Hippocampal formation (tissue), 2 donors: ENCODE measurements at places on chromosomes 3 and 15.
A peak's percentile ranks its signal among the peaks of the same experiment; 100 is the strongest.

DNA sequence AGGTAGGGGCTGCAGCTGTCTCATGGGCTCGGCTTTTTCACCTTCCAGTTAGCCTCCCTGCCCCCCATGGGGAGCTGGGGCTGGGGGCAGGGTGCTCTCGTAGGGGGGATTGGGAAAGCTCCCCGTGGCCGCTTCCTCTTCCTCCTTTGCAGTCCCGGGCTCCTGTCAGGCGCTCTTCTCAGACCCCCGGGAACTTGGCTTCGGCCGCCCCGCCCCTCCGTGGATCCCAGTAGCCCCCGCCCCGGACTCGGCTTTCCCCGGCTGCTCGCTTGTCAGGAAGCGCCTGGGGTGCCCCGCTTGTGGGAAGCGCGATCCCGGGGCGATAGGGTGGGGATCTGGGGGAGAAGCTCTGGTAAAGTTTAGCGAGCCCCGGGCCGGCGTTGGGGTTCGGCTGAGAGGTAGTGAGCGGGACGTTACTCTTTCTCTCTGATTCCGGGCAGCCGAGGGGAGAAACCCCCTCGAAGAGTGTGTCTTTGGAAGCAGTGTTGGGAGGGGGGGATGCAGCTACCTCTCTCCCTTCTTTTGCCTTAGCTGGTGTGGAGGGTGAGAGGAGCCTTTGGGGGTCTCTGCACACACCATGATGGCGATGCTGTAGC, 611 bp downstream of the PIAS1 start:
- DNase-seq: peak; percentile 18

DNA sequence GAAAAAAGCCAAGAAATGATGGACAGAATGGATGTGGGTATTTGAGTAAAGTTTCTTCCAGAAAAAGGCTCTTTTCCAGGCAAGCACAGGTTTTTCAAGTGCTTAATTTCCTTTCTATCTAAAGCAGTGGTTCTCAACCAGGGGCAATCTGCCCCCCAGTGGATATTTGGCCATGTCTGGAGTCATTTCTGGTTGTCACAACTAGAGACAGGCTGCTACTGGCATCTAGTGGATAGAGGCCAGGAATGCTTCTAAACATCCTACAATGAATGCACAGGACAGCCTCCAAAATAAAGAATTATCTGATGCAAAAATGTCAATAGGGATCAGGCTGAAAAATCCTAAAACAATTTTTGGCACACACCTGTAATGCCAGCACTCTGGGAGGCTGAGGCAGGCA, 23.9 kb downstream of the SEC22C start:
- DNase-seq: no peak

DNA sequence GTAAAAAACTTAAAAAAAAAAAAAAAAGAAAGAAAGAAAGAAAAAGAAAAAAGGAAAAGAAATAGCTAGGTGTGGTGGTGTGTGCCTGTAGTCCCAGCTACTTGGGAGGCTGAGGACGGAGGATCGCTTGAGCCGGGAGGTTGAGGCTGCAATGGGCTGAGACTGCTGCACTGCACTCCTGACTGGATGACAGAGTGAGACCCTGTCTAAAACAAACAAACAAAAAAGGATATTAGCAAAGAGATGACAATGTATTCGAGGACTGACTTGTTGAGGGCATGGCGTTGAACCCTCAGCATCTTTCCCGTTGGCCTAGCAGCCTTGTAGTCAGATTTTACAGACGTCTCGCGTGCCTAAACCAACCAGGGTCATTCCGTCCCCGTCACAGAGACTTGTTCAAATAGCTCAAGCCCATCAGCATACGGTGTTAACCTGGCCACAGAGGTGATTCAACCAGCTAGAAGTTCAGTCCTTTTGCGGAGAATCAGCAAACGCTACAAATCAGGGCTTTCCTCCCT, 528 bp upstream of the NIT2 start:
- DNase-seq: no peak

DNA sequence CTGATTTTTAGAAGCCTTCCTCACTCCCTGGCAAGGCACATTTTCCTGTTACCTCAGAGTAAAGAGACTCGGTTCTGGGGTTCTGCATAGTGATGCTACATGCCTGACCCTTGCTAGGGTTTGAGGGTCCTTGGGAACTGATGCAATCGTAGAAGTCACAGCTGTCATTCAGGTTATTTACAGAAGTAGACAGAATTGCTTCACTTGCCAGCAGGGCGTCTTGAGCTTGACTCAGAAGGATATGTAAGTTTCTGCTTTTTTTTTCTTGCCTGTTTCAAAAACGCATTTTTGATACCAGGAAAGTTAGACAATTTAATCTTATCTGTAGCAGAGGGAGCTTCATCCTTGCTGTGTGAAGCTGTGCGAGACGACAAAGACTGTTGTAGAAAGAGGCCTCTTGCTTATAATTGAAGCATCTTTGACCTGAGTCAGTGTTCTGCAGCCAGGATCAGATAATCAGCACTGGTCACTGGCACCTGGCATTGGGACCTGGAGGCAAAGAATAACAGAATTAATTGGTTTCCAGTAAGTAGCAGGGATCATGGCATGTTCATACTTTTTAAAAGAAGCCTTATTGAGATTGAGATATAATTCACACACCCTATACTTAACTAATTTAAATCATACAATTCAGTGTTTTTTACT, 24.8 kb downstream of the CACNA1D start:
- no peak for DNase-seq

GRCh38 chr15:68687136-68687735, 108.4 kb downstream of the CORO2B start:
- no peak for DNase-seq

DNA sequence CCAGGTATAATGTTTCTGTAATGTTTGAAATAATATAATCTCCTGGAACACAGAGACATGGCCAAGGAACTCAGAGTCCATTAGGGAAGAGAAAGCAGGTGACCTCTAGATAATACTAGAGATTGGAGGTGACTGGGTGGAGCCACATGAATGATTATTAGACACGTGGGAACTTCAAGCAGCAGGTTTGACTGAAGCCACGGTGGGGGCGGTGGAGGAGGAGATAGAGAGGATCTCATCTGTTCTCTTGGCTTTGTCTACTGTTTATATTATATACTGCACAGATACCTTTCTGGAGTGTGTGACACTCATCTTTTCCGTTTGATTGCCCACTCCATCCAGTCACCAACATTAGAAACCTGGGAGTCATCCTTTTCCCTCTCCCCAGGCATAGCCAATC, 33.7 kb downstream of the KIF7 start:
- DNase-seq: no peak

GRCh38 chr3:155218462-155218861, 75.0 kb downstream of the STRIT1 start:
- no peak for DNase-seq

GRCh38 chr3:144868506-144868905, 896.9 kb downstream of the DIPK2A start:
- no peak for DNase-seq

- no peak for DNase-seq
Measured at GRCh38 chr3:168162172-168162571, 66.4 kb upstream of the GOLIM4 start.

DNA sequence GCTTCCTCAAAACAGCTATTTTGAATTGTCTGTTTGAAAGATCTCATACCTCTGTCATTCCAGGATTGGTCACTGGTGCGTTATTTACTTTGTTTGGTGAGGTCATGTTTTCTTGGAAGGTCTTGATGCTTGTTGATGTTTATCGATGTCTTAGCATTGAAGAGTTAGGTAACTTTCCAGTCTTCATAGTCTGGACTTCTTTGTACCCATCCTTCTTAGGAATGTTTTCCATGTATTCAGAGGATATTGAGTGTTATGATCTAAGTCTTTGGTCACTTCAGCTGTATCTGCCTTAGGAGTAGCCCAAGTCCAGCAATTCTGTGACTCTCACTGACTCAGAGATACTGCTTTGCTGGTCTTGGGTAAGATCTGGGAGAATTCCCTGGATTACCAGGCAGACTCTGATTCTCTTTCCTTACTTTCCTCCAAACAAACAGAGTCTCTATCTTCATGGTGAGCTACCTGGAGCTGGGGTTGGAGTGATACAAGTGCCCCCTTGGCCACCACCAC, 398.6 kb downstream of the ZIC4 start:
- DNase-seq: no peak

DNA sequence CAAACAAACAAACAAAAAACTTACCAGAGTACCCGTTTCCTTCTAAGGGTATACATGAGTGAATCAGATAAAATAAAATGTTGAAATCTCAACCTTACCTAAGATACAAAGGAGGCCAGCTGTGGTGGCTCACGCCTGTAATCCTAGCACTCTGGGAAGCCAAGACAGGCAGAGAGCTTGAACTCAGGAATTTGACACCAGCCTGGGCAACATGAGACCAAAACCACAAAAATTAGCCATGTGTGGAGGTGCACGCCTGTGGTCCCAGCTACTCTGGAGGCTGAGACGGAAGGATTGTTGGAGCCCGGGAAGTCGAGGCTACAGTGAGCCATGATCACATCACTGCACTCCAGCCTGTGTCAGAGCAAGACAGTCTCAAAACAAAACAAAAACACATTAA, 11.0 kb upstream of the FAM219B start:
- DNase-seq: no peak

GRCh38 chr3:187694801-187695200, 7.6 kb downstream of the RTP2 start:
- DNase-seq: no peak

GRCh38 chr3:148128136-148128535, 569.6 kb upstream of the AGTR1 start:
- DNase-seq: no peak

DNA sequence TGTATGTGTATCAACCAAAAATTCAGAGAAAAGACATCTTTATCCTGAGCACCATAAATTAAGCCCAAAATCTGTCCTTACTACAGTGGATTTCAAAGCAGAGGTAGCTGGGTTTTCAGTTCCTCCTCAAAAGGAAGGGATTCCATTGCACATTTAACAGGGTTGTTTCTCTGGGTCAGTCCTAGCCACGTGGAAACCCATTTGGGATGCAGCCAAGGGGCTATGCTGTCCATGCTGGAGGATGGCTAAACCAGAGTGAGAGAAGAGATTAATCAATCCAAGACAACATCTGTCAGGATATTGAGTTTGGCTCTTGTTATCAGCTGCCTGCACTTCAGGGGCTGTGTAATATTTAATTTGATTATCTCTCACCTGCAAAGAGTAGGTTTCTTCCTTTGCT, 28.1 kb downstream of the LSAMP start:
- no peak for DNase-seq

DNA sequence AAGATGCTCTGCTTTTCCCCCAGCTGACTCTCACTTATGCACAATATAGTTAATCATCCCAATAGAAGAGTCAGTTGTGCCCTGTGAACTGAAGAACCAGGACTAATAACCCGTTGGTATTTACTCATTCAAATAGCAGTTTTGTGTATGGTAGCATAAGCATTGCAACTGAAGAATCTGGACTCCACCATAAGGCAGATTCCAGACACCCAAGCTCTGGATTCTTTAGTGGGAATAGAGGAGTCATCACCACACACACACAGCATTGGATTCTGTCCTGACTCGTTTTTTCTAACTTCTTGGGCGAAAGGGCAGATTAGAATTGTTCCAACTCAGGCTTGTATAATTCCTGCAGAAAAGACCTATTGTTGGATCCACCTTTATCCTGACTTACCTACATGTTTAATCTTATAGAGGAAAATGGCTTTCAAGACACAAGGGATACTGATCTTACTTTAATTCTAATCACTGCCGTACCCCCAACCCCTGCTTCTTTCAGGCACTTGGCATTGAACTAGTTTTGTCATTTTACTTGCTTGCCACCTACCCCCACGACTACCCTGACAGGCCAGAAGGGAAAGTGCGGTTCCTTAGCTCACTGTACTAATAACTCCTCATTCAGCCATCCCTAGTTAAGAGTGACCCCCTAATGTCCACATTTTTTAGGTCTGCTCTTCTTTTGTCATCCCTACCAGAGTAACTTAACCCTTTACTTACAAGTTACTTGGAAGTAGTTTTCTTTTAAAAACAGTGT, 42.3 kb downstream of the NKIRAS1 start:
- no peak for DNase-seq

DNA sequence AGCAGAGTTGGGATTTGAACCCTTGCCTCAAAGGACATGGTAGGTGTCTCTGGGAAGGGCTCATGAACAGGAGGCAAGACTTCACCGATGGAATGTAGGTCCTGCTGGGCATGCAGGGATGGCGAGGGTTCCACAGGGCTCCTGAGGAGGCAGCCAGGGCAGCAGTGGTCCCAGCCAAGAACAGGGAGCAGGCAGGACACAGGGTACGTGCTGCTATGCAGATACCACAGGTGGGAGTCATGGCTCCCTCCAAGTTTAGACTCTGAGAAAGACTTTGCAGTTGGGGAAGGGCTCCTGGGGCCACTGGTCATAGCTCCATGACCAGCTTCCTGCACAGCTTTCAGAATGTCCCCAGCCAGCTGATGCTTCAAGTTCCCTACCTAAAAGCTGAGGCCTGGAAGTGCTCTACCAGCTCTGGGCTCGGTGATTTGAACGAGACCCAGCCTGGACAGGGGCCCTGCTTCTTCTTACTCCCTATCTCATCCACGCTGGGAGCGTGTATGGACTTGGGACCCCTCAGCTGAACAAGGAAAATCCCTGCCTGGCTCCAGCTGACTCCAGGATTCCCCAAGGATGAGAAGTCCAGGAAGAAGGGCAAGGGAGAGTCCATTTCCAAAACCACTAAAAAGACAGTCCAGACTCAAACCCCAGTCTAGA, 747 bp downstream of the MYL3 start:
- no peak for DNase-seq

GRCh38 chr15:99432271-99433025, 133.3 kb upstream of the MEF2A start:
- DNase-seq: no peak

DNA sequence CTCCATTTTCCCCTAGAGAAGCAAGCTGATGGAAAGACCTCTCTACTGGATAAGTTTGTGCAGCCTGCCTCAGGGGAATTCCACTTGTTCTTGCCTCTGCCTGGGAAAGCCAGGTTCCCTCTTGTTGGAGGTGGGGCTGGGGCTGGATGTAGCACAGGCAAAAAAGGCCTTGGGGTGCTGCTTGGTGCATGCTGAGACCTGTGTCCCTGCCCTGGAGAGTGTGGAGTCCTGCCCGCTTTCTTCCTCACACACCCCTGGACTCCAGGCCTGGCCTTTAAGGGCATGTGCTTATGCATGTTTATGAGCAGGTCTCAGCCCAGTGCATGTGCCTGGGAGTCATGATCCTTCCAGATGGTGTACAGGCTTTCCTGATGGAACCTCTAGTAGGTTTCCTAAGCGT, 23.5 kb upstream of the JMJD7 start:
- DNase-seq: no peak

DNA sequence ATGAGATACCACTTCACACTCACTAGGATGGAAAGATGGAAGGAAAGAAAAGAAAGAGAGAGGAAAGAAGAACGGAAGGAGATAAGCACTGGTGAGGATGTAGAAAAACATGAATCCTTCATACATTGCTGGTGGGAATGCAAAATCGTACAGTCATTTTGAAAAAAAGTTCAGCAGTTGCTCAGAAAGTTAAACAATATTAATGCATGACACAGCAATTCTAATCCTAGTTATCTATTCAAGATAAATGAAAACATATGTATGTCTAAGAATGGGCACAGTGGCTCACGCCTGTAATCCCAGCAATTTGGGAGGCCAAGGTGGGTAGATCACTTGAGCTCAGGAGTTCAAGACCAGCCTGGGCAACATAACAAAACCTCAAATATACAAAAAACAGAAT, 59.1 kb downstream of the SENP7 start:
- no peak for DNase-seq

- DNase-seq: no peak
Measured at GRCh38 chr15:67564968-67565345, 22.5 kb downstream of the MAP2K5 start.
